HS-27A (cell line): ENCODE measurements at places on chromosomes 16 and 17.

DNA sequence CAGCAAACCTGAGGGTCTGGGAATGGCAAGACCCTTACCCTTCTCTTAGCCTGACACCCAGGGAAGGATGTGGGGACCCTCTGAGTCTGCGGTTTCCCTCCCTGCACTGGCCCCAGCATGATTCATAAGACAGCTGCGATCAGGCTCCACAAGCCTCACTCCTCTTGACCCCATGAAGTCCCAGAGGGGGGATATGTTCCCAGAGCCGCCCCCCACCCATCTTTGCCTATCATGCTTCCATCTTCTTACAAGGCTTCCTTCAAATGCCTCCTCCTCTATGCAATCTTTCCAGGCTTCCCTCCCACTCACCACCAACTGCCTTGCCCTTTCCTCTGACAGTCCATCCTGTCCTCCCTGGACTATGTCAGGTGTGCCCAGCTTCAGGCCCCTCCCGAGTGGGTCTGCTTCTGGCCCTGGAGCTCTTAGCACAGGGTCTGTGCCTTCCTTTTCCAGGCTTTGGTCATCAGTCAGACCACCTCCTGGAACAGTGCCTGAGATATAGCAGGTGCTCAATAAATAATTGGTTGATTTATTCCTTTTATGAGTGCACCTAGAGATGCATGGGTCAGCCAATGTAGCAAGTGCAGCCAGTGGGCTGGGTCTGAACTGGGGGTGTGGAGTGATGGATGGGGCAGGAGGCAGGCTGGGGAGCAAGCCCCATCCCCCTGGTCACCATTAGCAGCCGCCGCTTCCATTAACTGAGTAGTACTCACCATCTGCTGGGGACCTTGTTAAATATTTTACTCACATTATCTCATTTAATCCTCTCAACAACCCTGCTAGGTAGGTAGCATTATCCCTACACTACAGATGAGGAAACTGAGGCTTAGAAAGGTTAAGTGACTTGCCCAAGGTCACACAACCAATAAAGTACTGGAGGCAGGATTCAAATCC is 8.4 kb downstream of the DLX3 start:
- no peak for DNase-seq

DNA sequence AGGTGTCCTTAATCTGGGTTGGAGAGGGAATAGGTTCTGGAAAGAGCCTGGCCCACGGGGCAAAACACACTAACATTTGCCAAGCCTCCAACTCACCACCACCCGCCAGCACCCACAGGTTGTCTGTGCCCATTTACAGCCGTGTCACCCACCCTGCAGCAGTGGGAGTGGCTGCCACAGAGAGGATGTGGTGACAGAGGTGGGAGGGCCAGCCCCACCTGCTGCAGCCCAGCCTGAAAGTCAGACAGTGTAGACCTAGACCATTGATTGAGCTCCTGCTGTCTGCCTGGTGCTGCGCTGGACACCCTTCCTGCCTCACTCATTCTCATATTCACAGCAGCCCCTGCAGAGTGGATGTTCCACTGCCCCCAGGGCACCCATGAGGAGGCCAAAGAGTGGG is 44.7 kb downstream of the IL21R start:
- no peak for DNase-seq

- no peak for DNase-seq
These were observed 1.0 kb downstream of the GABARAP start for GRCh38 chr17:7241090-7241733.

- no peak for DNase-seq
These were observed 18.5 kb downstream of the ERCC4 start for GRCh38 chr16:13938480-13938879.

DNA sequence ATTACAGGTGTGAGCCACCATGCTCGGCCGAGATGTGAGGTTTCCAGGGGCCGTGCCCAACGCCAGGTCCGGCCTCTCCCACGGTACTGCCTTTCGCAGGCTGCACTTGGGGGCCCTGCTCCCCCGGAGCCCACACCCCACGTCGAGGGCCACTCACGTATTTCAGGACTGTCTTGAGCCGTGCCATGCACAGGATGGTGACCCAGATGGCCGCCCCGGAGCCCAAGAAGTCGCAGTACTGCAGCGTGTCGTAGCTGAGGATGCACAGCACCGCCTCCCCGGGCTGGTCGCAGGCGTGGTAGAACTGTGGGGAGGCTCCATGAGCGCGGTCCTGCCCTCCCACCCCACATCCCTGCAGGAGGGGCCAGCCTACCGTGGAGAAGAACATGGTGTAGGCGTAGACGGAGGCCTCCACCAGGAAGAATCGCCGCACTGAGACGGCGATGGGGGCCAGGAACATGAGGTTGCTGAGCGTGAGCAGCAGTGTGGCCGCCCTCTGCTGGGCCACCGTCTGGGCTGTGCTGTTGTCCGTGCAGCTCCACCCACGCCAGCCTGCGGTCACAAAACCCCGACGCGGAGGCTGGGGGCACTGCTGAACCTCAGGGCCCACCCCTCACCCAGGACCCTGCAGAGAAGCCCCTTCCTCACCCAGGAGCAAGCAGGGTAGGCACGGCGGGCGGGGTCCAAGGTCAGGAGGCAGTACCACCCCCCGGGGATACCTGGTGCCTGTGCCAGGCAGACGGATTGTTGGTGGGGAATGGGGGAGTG is 3.7 kb upstream of the MRPL28 start:
- DNase-seq: no peak

DNA sequence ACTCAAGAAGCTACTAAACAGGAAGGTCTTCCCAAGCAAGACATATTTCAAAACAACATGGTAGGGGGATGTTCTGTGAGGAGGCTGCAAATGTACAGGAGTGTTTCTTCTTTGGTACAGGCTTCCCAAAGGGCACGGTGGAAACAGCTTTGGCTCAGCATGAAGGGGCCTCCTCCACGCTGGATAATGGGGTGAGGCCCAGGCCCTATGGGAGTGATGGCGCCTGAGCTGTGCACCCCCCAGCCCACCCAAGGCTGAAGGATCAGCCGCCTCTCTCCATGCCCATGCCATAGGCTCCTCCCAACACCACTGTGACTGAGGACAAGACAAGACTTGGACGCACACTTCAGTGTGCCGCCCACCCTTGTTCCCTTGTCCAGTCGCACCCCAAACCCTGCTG is 6.8 kb downstream of the CD300E start:
- DNase-seq: no peak
